ENCODE measurements at places on chromosomes 1 and 21.
A peak's percentile ranks its signal among the peaks of the same experiment; 100 is the strongest.

- no peak for DNase-seq
Observed at GRCh38 chr1:47866601-47867437, 130.4 kb downstream of the TRABD2B start.

- DNase-seq, result peak; percentile 65
Observed at GRCh38 chr1:8239306-8240023, 78.4 kb upstream of the SLC45A1 start.

DNA sequence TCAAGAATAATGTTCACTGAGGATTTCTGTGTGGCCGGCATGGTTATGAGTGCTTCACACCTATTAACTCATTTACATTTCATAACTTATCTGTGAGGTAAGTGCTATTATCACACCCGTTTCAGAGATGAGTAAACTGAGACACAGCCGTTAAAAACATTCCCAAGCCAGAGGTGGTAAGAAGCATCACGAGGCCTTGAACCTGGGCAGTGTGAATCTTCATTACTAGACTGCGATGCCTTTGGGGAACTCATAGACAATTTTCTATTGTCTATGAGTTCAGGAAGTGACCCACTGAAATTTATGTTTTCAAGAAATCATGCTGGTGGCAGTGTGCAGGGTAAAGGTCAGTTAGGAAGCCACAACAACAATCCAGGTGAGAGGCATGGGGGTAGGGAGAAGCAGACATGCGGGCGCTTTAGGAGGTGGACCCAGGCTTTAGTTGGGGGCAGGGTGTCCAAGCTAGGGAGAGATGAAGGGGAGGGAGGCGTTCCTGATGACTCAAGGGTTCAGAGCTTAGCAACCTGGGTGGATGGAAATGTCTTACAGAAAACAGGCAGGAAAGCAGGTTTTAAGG lies 14.5 kb downstream of the GNG12 start:
- DNase-seq, result no peak

GRCh38 chr1:147618077-147618569 lies 52.2 kb downstream of the ACP6 start:
- DNase-seq, result no peak

- DNase-seq, result no peak
Observed at GRCh38 chr1:19371226-19372135, 59.4 kb downstream of the SLC66A1 start.
